ENCODE measurements at places on chromosomes 2 and 18.

- no peak for DNase-seq
Measured at GRCh38 chr2:201906777-201907562, 100.6 kb downstream of the CDK15 start.

DNA sequence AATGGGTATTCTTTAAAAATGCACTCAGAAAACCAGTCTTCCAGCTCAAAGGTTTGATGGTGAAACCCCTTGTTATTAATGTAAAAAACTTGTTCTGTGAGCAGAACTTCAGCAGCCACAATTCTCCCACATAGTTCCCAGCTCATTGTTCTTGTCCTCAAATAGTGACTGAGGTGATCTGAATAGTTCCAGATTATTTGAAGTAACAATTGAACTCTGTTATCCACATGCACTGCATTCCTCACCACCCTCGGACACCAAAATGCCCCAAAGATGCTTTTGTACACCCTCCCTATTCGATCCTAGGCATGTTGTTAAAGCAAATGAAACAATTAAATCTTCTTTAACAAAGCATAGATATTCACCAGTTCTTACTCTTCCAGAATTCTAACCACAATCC is 2186.8 kb upstream of the CELF4 start:
- no peak for DNase-seq

DNA sequence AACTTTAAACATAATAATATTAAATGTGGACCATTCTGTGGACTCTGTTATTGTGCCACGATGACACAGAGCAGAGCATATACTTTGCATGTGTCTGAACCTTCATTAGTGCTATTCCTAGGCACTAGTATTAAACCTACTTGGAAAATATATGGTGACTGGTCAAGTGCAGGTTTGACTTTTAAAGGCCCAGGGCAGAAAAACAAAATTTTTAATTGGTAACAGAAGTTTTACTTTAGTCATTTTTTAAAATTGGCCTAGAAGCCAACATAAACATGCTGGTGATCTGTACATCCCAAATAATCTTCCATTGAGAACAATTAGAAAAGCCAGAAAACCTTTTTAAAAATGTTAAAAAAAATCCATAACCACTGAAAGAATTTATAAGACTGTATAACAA is 16.6 kb downstream of the LDAH start:
- DNase-seq: no peak

DNA sequence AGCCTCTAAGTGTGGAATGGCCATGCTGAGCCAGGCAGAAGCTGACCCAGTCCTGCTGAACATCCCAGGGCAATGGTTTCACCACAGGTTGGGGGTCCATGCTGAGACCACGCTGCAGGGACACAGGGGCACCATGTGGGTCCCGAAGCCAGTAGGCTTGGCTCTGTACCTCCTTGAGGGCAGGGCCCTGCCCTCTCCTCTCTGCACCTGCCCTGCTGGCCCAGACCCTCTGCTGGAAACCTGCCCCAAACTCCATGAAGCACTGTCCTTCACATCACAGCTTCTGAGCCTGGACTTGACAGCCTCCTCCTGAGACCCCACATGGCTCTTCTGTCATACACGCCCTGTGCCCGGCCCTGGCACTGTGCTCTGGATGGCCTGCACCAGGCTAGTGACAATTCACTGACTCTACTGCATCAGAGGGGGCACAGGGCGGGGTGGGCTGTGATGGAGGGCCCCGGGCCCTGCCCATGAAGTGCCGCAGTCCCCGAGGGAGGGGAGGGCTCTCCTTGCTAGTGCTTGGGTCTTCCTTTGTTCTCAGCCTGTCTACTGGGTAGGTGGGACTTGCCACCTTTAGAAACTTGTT is 24.7 kb downstream of the HS6ST1 start:
- no peak for DNase-seq

DNA sequence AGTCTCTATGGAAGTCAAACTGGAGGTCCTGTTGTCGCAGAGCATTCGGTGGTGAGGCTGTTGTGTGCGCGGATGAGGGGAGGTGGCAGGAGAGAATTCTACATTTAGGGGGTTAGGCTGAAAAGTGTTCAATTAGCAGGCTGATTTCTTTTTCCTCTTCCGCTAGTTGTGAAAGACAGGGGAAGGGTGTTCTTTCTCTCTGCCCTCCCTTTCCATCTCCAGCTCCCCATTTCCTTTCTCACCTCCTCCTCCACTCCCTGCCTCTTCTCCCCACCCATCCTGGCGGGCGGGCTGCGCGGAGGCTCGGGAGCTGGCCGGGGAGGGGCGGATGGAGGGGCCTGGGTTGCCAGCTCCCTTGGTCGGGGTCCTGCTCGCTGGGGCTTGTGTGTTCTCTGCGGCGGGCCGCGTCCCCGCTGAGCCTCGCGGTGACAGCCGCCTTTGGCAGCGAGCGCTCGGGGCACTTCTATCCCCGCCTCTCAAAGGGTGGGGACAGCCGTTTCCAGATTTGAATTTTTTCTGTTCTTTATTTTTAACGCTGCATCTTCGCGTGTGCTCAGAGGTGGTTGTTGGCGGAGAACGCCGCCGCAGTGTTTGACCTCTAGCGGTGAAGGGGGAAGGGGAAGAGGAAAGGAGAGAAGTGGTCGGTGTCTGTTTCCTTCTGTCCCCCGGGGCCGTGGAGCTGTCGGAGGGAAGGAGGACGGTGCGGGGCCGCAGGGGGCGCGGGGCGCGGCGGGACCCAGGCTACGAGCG is 3.6 kb downstream of the SOX11 start:
- DNase-seq: no peak

- DNase-seq: no peak
Measured at GRCh38 chr2:237480988-237481525, 6.0 kb upstream of the MLPH start.

DNA sequence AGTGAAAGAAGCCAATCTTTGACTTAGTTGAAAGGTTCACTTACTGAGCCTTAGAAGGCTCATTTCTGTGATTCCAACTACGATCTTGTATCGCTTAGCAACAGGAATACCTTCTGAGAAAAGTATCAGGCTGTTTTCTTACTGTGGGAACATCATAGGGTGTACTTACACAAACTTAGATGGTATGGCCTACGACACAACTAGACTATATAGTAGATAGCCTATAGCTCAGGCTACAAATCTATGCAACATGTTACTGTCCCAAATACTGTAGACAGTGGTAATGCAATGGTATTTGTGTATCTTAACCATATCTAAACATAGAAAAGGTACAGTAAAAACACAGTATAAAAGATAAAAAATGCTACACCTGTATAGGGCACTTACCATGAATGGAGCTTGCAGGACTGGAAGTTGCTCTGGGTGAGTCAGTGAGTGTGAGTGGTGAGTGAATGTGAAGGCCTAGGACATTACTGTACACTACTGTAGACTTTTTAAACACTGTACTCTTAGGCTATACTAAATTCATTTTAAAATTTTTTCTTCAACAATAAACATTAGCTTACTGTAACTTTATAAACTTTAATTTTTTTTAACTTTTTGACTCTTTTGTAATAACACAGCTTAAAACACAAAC is 148.8 kb upstream of the STON1 start:
- DNase-seq: no peak

- no peak for DNase-seq
Measured at GRCh38 chr18:51659781-51660180, 462.3 kb upstream of the MEX3C start.

DNA sequence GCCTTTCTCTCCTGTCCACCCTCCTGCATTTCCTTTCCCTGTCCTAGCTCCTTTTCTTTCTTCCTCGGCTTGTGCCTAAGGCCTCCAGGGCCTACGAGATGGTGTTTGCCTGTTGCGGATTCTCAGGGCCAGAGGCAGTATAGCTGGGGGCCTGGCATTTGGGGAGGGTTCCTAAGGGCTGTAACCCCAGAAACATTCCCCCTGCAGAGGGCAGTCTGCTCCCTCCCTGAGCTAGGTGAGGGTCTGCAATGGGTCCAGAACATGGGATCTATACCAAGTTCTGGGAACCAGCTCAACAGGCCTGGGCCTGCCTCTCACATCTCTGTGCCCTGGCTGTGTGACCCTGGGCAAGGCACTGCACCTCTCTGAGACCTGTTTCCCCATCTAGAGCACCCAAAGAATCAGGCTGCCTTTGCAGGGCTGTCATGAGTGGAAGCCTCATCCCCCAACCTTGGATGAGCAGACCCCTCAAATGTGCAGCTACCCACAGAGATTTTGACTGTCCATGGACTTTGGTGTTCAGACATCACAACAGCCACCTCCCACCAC is 97.5 kb downstream of the GLI2 start:
- DNase-seq: no peak

- DNase-seq: no peak
Measured at GRCh38 chr2:173395567-173396351, 41.1 kb downstream of the CDCA7 start.

DNA sequence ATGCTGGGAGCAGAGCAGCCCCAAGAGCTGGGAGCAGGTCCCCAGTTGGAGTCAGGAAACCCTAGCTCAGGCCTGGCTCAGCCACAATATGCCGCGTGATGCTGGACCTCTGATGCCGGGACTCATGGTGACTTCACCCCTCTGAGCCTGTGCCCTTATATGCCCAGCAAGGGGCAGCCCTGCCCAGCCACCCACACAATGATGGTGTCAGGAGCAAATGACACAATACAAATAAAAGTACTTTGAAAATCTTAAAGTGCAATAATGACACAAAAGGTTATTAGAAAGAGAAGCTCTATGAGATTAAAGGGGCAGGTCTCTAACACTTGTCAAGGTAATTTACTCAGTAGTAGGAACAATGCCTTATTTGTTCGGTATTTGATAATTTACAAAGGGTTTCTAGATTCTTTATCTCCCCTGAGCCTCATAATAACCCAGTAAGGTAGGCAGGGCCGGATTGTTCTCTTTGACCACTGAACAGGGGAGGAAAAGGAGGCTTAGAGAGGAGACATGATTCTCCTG is 18.3 kb upstream of the KIF3C start:
- DNase-seq: no peak

GRCh38 chr2:239261356-239261755 is 139.5 kb downstream of the HDAC4 start:
- no peak for DNase-seq

DNA sequence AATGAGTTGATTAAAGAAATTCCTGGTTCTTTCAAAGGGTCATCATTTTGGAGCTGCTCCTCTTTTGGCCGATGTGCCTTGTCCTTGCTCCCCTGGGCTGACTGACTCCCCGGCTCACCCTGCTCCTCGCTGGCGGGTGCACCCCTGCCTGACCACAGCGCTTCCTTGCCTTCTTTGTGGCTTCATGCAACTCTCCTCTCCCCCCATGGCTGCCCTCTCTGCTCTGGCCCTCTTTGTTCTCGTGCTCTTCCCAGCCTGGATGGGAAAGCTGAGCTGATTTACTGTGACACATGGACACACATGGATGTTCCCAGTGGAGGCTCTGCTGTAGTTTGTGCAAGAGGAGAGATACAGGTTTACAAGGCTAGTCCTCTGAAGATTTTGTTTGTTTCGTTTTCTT is 234.6 kb downstream of the HAUS1 start:
- DNase-seq: no peak

- DNase-seq: no peak
Measured at GRCh38 chr2:170227951-170228350, 50.0 kb downstream of the MYO3B start.

GRCh38 chr2:118849226-118850167 is 2.0 kb upstream of the EN1 start:
- no peak for DNase-seq

GRCh38 chr2:71528131-71528591 is 74.8 kb downstream of the DYSF start:
- DNase-seq: no peak

- no peak for DNase-seq
Measured at GRCh38 chr2:199772035-199772976, 78.7 kb downstream of the FTCDNL1 start.

DNA sequence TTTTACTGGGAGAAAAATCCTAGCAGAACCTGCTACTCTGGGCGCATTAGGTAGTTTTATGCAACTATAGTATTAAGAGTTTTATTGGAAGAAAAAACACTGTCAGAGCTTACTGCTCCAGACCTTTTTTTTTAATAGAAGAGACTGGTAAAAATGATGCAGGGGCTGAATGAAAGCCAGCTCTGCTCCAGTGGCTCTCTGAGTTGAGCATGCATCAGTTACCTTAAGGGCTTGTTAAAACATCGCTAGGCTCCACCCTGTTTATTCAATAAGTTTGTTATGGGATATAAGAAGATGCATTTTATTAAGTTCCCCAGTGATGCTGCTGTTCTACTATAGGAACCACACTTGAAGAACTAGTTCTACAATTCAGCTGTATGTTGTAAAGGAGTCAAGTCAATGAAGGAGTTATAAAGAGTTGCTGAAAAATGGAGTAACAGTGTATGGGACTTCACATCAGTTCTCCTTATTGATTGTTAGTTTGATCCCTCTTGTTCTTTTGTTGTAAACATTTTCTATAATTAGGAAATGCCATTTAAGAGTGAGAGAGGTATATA is 13.2 kb downstream of the SNRPG start:
- no peak for DNase-seq

GRCh38 chr2:180607514-180608049 is 372.8 kb upstream of the UBE2E3 start:
- DNase-seq: no peak

GRCh38 chr2:149877913-149878312 is 290.3 kb upstream of the MMADHC start:
- no peak for DNase-seq

- DNase-seq: no peak
Measured at GRCh38 chr18:34025191-34025801, 199.4 kb downstream of the NOL4 start.

- no peak for DNase-seq
Measured at GRCh38 chr2:105473011-105473410, 74.2 kb upstream of the FHL2 start.

DNA sequence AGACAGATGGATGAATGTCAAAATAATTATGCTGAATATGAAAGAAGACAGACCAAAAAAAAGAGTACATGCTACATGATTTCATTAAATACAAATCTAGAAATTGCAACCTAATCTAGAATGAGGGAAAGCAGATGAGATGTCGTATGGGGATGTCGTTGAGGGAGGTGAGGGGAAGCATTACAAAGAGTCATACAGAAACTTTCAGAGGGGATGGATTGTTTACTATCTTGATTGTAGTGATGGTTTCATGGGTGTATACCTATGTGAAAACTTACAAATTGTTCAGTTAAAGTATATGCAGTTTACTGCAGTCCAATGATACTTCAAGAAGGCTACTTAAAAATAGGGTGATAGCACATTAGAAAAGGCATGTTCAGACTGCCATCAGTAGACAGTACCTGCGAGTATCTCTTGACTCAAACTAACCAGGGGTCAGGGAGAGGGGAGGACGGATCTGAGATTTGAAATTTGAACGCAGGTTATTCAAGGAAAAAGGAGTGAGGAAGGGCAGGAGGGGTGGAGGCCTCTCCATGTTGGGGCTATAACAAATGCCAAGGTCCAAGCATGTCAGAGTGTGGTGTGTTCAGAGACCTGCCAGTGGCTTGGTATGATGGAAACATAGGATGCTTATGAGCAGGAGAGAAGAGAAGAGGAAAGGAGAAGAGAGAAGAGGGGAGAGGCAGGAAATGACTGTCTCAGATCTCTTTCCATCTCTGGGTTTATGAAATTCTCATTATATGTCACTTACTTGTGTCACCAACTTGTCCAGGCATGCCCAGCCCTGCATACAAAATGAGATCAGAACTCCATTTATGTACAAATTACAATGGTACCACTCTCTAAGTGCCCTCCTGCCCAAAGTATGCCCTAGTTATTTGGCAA is 257.3 kb upstream of the CXCR4 start:
- DNase-seq: no peak

Data from iPS DF 6.9 (cell line).